NCI-H187 treated with DMSO at 0.1 percent for 48 hours (cell line): ENCODE measurements at places on chromosomes 7 and 10.

DNA sequence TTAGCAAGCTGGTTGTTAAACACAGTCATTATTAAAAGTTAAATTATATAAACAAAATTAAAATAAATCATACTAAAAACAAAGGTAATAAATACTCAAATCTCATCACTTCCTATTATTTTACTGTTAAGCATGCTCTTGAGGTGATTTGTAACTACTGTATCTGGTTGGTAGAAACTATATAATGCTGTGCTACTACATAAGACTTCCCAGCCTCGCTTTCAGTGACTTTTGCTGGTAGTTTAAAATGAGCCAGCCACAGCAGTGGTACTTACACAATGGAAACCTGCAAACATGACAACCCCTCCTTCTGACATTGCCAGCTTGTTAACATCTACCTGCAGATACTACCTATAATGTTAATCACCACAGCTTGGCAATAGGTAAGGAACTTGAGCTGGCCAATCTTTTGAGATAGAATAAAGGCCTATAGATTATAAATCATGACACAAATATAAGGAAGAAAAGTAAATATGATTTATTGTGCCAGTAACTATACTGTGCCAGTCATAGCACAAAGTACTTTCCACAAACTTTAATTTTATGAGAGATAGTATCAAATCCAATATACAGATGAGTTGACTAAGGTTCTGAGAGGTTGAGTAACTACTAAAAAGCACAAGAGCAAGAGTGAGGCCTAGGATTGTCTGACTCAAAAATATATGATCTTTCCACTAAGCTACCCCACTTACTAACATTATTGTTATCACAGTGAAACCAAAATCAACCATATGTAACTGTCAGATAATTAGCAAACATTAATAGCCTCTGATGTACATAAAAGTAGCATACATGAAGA, 181.1 kb upstream of the ASAH2 start:
- DNase-seq, result no peak

DNA sequence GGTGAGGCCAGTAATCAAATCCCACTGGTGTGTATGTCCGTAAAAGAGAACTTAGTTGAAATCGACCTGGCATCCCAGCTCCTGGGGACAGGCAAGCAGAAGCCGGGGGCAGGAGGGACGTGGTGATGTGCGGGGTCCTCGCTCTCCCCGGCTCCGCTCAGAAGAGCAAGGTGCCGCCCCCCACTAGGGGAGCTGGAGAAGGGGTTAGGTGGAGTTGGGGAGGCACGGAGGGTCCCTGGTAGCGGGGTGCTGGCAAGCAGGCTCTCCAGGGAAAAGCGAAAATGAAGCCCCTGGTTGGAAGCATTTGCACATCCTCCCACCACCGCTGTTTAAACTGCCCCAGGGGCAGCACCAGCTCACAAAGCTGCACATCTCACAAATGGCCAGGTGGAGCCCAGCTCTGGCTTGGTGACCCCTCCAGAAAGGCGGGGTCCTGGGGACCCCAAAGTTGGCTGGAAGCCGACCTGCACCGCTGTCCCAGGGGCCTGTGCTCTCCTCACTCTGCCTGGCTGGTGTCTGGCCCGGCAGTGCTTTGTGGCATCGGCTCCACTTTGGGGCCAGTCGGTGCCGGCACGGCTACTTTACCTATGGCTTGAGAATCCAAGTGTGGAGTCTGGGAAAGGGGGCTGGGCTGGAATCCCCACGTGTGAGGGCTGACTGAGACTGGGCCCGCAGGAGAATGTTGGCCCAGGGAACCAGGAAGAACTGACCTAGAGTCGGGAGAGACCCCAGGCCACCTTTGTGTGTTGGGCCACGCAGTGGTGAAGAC, 2.9 kb upstream of the CFAP46 start:
- no peak for DNase-seq

- DNase-seq, result no peak
These were observed 112.1 kb downstream of the SGMS1 start for GRCh38 chr10:50511492-50512213.

GRCh38 chr10:44935201-44935965, 24.2 kb upstream of the RASSF4 start:
- no peak for DNase-seq

DNA sequence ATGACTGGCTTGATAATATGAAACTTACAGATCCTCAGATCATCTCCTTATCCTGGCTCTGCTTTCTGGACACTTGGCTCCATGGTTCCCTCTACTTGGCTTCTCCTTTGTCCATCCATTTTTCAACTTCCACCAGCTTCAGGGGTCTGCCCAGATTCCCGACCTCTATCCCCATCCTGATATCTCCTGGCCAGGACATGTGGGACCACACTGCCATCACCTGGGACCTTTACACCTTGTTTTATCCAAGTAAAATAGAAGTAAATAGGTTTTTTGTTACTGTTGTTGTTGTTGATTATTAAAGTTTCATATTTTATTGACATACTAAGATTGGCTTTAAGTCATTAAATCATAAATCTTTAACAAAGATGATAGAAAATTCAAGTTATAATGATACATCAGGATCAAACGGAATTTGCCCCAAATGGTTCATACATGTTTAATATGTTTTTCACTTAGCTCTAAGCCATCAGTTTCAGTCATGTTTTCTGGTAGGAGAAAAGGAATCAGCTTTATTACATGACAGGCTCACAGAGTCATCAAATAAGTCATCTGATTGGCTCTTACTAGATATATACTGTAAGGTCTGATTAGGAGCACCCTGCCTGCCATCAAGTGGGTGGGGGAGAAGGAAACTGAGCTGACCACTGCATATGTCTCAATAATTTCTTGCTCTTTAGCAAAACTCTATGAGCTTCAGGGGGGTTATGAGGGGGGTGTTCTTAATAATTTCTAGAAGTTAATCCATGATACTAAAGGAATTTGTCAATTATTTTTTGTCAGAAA, 111.5 kb upstream of the AHR start:
- no peak for DNase-seq

DNA sequence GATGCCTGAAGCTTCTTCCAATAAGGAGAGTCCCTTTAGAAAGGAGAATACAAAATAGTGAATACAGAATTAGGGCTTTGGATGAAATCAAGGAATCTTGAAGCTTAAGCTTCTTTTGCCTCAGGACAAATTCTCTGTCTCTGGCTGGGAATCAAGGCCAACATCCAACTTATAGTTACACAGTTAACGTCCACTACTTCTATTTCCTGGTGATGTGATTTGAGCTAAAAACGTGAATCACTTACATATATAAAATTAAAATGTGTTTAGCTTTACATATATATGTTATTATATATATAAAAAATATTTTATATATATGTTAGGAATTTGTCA, 11.4 kb upstream of the INPP5F start:
- no peak for DNase-seq

DNA sequence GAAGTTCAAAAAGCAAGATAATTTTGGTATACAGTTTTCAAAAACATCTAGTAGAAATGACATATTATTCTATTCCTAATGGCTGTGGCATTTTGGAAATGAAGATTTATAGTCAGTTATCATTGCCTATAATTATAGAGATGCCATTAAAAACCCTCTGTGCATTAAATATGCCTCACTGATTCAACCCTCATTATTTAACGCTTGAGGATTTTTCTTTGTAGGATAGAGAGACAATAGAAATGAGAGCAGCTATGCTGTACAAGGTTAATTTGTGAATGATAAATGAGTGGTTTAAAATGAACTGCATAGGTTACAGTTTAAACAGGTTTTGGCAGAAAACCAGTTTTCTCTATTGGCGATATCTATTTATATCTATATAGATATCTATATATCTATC, 32.2 kb upstream of the SEMA3A start:
- no peak for DNase-seq

- no peak for DNase-seq
These were observed 4.9 kb upstream of the SCD start for GRCh38 chr10:100341953-100342626.

- DNase-seq, result no peak
These were observed 580.1 kb downstream of the GRID1 start for GRCh38 chr10:85786401-85786899.

- DNase-seq, result no peak
These were observed 60.4 kb downstream of the LGI1 start for GRCh38 chr10:93818086-93818485.

GRCh38 chr7:79781716-79782115, 328.2 kb upstream of the MAGI2 start:
- no peak for DNase-seq

DNA sequence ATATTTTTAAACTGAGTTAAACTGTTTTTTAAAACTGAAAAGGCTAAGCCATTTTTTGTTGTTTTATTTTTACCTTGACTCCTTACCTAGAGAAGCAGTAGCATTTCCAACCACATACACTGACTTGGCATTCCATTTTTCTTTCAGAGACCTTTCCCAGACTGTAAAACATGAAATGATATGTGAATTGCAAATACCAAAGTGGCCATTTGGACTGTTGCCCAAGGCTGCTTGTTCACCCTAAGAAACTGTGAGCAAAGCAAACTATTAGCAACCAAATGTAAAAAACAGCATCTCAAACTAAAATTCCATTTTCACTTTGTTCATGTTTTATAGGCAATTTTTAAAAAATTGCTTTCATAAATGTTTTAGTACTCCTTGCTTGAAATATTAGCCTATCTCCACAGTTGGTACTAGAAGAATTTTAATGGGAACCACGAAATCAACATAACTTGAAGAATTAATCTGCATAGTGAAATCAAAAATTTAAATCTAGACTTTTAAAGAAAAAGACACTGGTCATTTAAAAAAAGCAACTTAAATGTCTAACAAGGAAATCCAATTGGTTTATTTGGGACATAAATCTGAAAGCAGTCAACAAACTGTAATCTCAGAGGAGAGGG, 10.8 kb downstream of the UROS start:
- no peak for DNase-seq

DNA sequence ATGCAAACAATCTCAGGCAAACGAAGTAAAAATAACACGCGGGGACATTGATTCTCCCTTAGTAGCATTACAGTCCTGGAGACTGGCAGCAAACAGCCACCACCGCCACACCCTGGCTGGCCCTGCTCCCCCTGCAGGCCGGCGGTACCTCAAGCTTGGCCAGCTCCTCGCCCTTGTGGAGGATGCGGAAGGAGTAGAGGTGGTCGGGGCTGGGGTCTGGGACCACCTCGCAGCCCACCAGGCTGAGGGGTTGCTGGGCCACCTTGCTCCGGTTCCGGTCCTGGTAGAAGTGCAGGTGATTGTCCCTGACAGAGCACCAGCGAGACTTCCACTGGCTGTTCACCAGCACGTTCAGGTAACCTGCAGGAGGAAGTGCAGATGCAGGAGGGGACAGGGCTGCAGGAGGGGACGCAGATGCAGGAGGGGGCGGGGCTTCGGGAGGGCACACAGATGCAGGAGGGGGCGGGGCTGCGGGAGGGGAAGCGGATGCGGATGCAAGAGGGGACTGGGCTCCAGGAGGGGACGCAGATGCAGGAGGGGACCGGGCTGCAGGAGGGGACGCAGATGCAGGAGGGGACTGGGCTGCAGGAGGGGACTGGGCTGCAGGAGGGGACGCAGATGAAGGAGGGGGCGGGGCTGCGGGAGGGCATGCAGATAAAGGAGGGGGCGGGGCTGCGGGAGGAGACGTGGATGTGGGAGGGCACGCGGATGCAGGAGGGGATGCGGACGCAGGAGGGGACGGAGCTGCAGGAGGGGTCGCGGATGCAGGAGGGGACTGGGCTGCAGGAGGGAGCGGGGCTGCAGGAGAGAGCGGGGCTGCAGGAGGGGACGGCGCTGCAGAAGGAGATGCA, 65.7 kb downstream of the VWA2 start:
- DNase-seq, result no peak

GRCh38 chr10:27359792-27360355, 119.3 kb upstream of the ACBD5 start:
- no peak for DNase-seq

DNA sequence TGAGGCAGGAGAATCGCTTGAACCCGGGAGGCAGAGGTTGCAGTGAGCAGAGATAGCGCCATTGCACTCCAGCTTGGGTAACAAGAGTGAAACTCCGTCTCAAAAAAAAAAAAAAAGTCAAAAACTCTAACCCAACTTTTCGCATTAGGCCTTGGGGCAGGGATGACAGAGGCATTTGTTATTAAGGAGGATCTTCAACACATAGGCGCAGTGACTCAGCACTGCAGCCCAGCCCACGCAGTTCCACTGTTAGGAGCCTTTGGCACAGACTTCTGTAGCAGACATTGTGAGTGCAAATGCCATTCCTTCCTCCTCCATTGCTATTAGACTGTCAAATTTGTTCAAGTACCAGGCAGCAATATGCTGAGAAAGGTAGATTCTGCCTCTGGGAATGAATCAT, 43.1 kb upstream of the KLHL7 start:
- DNase-seq, result no peak

GRCh38 chr10:88288320-88289059, 294.6 kb downstream of the RNLS start:
- DNase-seq, result no peak

DNA sequence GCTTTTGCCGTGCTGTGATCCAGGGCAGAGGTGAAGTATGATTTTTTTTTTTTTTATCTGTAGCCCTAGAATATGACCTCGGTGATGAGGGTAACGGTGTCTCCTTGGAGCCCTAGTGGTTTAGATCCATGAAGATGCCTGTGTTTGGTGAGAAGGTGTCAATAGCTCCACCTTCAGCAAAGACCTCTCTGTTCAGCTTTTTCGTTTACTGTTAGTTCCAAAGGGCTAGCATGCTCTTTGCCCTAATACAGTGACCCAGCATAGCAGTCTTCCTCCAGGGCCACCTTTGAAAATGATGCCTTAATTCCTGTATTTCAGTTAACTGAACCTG, 746 bp upstream of the MRPS16 start:
- DNase-seq, result no peak

GRCh38 chr10:31526681-31527080, 207.7 kb downstream of the ZEB1 start:
- DNase-seq, result no peak

- no peak for DNase-seq
These were observed 60.3 kb downstream of the TBXAS1 start for GRCh38 chr7:139889186-139889871.

GRCh38 chr7:99098824-99099498, 44.9 kb downstream of the SMURF1 start:
- DNase-seq, result no peak

GRCh38 chr7:158744070-158744469, 39.5 kb upstream of the NCAPG2 start:
- no peak for DNase-seq

- DNase-seq, result no peak
These were observed 271.0 kb upstream of the LRRTM3 start for GRCh38 chr10:66654861-66655260.

- no peak for DNase-seq
These were observed 798.3 kb downstream of the KCNMA1 start for GRCh38 chr10:76839276-76839675.
